Natural killer cell (primary cell): ENCODE measurements at places on chromosomes 4 and X.

- peaks cover 3% of the 10 kb centered on the region for H3K36me3 ChIP-seq
- peaks cover 6% of the 10 kb centered on the region for H3K4me1 ChIP-seq
- H3K27me3 ChIP-seq, result no peaks in the 10 kb centered on the region
- H3K4me3 ChIP-seq, result no peak overlapping the region
- no peak for DNase-seq
- no peak overlapping the region for H3K27ac ChIP-seq
These were observed 10.5 kb downstream of the ANTXR2 start for GRCh38 chr4:80062527-80062926.

- H3K4me1 ChIP-seq, result no peaks in the 10 kb centered on the region
- DNase-seq, result no peak
- H3K4me3 ChIP-seq, result no peak overlapping the region
- H3K36me3 ChIP-seq, result peaks cover 8% of the 10 kb centered on the region
These were observed 91.5 kb downstream of the ELOVL6 start for GRCh38 chr4:110106931-110107296.

DNA sequence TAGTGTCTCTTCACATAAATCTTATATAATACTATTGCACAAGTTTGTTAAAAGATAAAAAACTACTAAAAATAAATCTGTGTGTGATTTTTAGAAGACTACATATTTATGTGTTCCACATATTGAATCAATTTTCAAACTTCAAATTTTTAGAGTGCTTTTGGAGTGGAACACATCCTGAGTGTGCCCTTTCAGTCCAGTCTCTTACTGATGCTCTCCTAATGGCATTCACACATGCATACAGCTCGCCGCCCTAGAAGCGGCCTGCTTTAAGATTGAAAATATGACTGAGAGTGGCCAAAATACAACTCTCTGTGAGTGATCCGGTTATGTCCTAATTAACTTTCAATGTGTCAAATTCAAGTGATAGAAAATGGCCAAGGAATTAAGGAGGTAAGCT is 628.8 kb downstream of the ANKRD50 start:
- DNase-seq, result no peak
- no peaks in the 10 kb centered on the region for H3K36me3 ChIP-seq
- no peaks in the 10 kb centered on the region for H3K4me1 ChIP-seq
- H3K27me3 ChIP-seq, result no peaks in the 10 kb centered on the region
- H3K27ac ChIP-seq, result no peak overlapping the region

DNA sequence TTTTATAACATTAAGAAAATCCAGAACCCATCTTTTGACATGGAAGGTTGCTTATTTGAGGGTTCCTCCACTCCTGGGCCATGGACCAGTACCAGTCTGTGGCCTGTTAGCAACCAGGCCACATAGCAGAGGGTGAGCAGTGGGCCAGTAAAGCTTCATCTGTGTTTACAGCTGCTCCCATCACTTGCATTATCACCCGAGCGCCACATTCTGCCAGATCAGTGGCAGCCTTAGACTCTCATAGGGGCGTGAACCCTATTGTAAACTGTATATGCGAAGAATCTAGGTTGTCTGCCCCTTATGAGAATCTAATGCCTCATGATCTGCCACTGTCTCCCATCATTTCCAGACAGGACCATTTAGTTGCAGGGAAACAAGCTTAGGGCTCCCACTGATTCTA is 58.6 kb downstream of the NDST4 start:
- H3K4me1 ChIP-seq, result no peaks in the 10 kb centered on the region

DNA sequence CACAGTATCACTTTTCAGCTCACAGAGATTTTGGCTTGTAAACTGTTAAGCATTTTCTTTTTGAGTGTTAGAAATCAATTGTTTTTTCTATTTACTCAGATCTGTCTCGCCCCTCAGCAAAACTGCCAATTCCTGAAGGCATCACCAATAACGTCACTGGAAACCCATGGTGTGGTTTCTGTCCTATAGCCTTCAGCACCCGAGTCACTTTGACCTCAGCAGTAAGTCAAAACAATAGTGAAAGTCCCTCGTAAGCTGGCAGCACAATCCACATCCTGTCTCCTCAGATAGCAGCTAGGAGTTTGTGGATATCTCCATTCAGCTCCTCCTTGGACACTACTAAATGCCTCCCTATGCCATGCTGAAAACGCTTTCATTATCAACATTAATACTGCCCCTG is 1787.4 kb upstream of the ADGRL3 start:
- H3K4me1 ChIP-seq, result no peaks in the 10 kb centered on the region
- DNase-seq, result no peak
- H3K27me3 ChIP-seq, result no peaks in the 10 kb centered on the region

- no peak for DNase-seq
- no peaks in the 10 kb centered on the region for H3K36me3 ChIP-seq
- no peak overlapping the region for H3K27ac ChIP-seq
- no peaks in the 10 kb centered on the region for H3K27me3 ChIP-seq
- H3K4me3 ChIP-seq, result no peak overlapping the region
These were observed 43.8 kb upstream of the NKX1-1 start for GRCh38 chr4:1449833-1450741.

- no peak overlapping the region for H3K27ac ChIP-seq
- H3K4me1 ChIP-seq, result no peaks in the 10 kb centered on the region
- DNase-seq, result no peak
- H3K27me3 ChIP-seq, result no peaks in the 10 kb centered on the region
- no peak overlapping the region for H3K4me3 ChIP-seq
- no peaks in the 10 kb centered on the region for H3K36me3 ChIP-seq
These were observed 1.3 kb downstream of the IL21 start for GRCh38 chr4:122619611-122620010.

- no peaks in the 10 kb centered on the region for H3K4me1 ChIP-seq
- H3K27ac ChIP-seq, result no peak overlapping the region
- H3K27me3 ChIP-seq, result no peaks in the 10 kb centered on the region
- DNase-seq, result no peak
These were observed 37.3 kb upstream of the LPAR4 start for GRCh38 chrX:78710171-78710570.

GRCh38 chr4:173046818-173047217 is 121.8 kb upstream of the GALNT7 start:
- no peaks in the 10 kb centered on the region for H3K36me3 ChIP-seq
- no peak overlapping the region for H3K27ac ChIP-seq
- DNase-seq, result no peak

GRCh38 chr4:16694173-16694883 is 204.1 kb downstream of the LDB2 start:
- no peaks in the 10 kb centered on the region for H3K27me3 ChIP-seq
- no peaks in the 10 kb centered on the region for H3K36me3 ChIP-seq
- H3K4me1 ChIP-seq, result no peaks in the 10 kb centered on the region
- H3K4me3 ChIP-seq, result no peak overlapping the region

DNA sequence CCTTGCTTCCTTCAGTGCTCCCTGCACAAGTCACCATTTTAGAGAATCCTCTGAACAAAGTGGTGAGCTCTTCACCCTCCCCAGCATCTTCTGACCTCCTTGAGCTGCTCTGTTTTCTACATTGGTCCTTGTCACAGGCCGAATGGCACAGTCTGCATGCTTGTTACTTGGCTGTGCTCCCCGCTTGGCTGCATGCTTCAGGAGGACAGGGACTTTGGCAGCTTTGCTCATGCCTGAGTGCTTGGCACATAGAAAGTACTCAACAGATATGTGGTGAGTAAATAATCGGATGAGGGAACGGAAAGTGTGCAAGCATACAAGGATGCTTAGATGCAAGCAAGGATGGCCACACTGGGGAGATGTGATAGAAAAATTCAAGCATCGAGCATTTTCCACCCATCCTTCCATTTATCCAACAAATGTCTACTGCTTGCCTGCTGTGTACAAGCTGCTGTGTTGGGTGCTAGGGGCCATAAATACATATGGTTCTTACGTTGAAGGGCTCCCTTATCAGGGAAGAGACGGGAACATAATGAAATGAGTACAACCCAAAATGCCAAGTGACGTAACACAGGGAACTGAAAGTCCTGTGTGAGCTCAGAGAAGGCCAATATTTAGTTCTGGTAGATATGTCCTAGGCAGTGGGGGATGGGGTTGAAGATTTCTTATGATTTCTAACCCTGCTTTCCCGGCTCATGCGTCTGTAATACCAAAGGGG is 31.2 kb downstream of the SLC2A9 start:
- no peak overlapping the region for H3K27ac ChIP-seq
- no peaks in the 10 kb centered on the region for H3K4me1 ChIP-seq
- no peaks in the 10 kb centered on the region for H3K36me3 ChIP-seq
- H3K27me3 ChIP-seq, result no peaks in the 10 kb centered on the region

GRCh38 chrX:370244-370962 is 16.3 kb downstream of the PPP2R3B start:
- no peak overlapping the region for H3K27ac ChIP-seq
- DNase-seq, result no peak
- H3K36me3 ChIP-seq, result no peaks in the 10 kb centered on the region

DNA sequence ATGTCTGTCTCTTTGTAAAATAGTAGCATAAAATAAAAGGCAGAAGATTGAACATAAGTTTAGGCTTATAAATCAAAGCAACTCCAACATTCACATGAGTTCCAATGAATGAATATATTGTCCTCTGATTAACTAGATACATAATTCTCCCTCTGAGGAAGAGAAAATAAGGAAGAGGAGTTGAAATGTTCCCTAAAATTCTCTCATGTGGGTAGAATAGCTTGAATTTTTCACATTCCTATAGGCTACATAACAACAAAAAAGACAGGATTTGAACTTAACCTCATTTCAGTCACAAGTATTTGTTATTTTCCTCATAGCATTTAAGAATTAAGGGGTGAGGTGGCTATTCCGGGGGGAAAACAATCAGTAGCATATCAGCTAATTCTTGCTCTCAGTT is 462.4 kb upstream of the NDST4 start:
- H3K36me3 ChIP-seq, result no peaks in the 10 kb centered on the region
- no peak for DNase-seq
- H3K4me1 ChIP-seq, result no peaks in the 10 kb centered on the region
- no peak overlapping the region for H3K27ac ChIP-seq
- no peaks in the 10 kb centered on the region for H3K27me3 ChIP-seq
- no peak overlapping the region for H3K4me3 ChIP-seq

- DNase-seq, result no peak
- H3K27me3 ChIP-seq, result no peaks in the 10 kb centered on the region
- no peak overlapping the region for H3K4me3 ChIP-seq
- H3K27ac ChIP-seq, result no peak overlapping the region
These were observed 53.9 kb upstream of the KIAA1210 start for GRCh38 chrX:119181491-119181890.

DNA sequence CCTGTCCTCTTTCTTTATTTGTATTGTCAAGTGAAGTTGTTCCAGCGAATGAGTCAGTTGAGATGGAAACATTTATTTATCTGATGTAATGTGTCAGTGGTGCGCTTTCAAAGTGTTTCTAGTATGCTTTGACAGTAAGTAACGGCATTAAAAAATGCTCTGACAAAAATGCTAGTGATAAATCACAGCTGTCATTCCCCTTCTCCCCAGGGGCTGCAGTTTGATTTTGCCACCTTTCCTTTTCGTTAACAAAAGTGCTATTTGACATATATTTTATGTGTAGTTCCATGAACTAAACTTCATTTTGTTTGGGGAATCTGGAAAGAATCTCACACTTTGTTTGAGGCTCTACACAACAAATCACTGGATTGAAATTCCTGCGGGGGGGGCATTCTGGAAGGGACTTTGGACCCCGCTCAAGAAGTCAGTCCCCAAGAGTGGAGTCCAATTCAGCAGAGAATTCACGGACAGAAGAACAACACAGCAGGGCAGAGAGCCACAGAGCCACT is 7.6 kb upstream of the TBC1D19 start:
- DNase-seq, result no peak
- no peaks in the 10 kb centered on the region for H3K4me1 ChIP-seq
- no peaks in the 10 kb centered on the region for H3K27me3 ChIP-seq
- no peaks in the 10 kb centered on the region for H3K36me3 ChIP-seq
- H3K27ac ChIP-seq, result no peak overlapping the region

GRCh38 chr4:27121830-27122229 is 261.2 kb downstream of the STIM2 start:
- H3K36me3 ChIP-seq, result no peaks in the 10 kb centered on the region
- no peaks in the 10 kb centered on the region for H3K27me3 ChIP-seq
- no peak overlapping the region for H3K4me3 ChIP-seq
- H3K27ac ChIP-seq, result no peak overlapping the region
- H3K4me1 ChIP-seq, result no peaks in the 10 kb centered on the region
- no peak for DNase-seq

- H3K27ac ChIP-seq, result no peak overlapping the region
- H3K4me1 ChIP-seq, result no peaks in the 10 kb centered on the region
These were observed 60.0 kb upstream of the HELT start for GRCh38 chr4:184958127-184958922.

GRCh38 chr4:28654618-28655017 is 1794.0 kb downstream of the STIM2 start:
- no peaks in the 10 kb centered on the region for H3K27me3 ChIP-seq
- H3K36me3 ChIP-seq, result no peaks in the 10 kb centered on the region
- no peaks in the 10 kb centered on the region for H3K4me1 ChIP-seq
- no peak overlapping the region for H3K27ac ChIP-seq
- H3K4me3 ChIP-seq, result no peak overlapping the region
